RPMI7951 (cell line): ENCODE measurements at places on chromosomes 12 and 14. TPM values are rescaled to one million over a fixed set of nuclear protein-coding genes. Genes with fewer than 3 reads are reported as not detected.

GRCh38 chr12:2483713-2484112 lies 311.1 kb upstream of the FKBP4 start:
- DNase-seq, result no peak

DNA sequence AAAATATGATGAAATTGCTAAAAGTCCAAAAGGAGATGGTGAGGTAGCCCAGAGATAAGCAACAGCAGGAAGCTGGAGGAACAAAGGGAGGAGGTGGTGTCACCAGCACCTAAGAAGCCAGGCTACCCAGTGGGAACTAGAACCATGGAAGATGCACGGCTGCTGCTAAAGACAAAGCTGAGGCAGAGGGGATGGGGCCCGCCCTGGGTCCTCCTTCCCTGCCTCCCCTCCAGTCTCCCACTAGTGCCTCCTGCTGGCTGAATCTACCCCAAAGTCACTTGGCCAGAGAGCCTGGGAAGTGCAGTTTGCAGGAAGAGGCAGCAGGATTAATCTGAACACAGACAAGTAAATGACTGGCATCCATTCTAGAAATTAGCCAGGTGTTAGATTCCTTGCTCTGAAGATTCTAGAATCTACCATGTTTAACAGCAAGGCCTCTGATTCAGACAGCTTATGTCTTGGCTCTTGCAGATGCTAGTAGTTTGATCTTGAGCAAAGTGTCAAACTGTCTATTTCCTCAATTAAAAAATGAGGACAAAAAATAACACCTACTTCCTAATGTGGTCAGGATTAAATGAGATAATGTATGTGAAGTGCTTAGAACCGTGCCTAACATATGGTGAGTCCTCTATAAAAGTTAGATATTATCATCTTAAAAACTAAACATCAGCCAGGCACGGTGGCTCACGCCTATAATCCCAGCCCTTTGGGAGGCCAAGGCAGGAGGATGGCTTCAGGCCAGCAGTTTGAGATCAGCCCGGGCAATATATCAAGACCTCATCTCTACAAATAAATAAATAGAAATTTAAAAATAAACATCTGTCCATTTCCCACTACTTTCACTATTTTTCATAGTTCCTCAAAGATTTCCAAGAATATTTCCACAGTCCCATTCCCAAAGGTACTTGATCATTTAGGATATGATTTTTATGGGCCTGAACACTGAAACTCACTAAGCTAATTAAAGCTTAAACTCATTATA lies 5.8 kb upstream of the LRP10 start:
- no peak for DNase-seq

DNA sequence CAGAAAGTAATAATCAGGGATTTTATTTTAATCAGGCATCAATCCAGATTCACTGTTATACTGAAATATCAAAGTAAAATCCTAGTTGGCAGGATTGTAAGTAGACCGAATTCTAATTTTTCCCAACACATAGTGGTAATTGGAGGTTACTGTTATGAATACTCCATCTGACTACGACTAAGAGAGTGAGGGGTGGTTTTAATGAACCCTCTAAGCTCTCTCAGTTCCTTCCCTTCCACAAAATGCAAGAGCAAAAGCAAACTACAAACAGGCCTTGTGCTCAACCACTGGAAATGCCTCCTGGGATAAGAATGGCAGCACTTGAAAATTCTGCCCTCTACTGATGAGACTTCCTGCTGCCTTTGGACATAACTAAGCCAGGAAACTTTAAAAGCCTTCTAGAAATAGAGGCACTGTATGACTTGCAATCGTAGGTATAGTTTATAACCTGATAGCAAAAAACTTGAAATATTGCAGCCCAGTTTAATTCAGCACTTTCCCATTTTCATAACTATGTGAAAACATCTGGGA lies 184.8 kb downstream of the SLC16A7 start:
- peak; percentile 47 for DNase-seq

DNA sequence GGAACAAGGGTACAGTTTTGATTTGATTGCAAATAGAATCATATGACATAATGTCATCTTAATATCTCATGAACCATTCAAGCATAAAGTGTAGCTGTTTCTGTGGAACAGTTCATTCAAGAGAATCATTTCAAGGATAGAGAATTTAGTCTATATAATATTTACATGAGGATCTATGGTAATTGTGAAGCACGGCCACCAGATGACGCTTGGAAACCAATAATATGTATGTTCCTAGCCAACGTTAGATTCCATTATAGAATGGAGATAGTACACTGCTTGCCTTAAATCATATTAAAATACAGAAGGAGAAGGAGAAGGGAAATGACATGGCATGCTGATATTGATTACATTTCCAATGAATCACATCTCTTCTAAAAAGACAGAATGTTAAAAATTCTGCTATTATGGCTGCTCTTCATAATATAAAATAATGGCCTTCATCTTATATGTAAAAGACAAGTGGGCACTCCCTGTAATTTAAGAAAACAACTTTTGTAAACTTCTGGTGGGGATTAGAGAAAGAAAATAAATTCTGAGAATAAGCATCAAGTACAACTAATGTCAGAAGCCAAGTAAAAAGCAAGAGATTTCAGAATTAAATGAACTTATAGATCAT lies 351.0 kb downstream of the NAV3 start:
- DNase-seq, result no peak

The COX8C gene
- not detected in 2 replicates for total RNA-seq

DNA sequence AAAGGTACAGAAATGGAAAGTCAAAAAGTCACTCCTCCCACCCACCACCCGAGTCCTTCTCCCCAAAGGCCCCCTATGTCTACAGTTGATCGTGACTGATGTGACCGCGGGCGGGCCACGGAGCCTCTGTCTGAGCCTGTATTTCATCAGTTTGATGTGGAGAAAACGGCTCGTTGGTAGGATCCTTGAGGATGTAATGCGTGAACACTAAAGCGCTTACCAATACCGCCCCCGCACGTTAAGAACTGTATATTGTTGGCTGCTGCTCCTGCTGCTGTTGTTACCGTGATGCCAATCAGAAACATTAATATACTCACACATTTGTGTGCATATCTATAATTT lies 24.6 kb upstream of the UBC start:
- peak; percentile 79 for DNase-seq

- DNase-seq, result peak; percentile 31
Measured at GRCh38 chr14:68147303-68147702, 327.7 kb downstream of the RAD51B start.

The OR11H7 gene
- total RNA-seq, result not detected in 2 replicates

The ALDH1L2 gene
- total RNA-seq, result 6.7 and 13.8 TPM in 2 replicates

The GPR68 gene
- 16.7 and 18.6 TPM in 2 replicates for total RNA-seq

The TBX3 gene
- 51.4 and 61.6 TPM in 2 replicates for total RNA-seq

The OR11H12 gene
- 0.12 TPM in 1 of 2 replicates, not detected in the other for total RNA-seq

DNA sequence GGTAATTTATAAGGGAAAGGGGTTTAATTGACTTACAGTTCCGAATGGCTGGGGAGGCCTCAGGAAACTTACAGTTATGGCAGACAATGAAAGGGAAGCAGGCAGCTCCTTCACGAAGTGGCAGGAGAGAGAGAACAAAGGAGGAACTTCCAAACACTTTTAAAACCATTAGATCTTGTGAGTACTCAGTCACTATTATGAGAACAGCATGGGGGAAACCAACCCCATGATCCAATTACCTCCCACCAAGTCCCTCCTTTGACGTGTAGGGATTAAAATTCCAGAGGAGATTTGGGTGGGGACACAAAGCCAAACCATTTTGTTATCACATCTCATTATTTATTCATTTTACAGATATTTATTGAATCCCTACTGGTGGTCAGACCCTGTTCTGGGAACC lies 822.8 kb downstream of the GALC start:
- no peak for DNase-seq
